ENCODE measurements at places on chromosomes 7 and 10.

DNA sequence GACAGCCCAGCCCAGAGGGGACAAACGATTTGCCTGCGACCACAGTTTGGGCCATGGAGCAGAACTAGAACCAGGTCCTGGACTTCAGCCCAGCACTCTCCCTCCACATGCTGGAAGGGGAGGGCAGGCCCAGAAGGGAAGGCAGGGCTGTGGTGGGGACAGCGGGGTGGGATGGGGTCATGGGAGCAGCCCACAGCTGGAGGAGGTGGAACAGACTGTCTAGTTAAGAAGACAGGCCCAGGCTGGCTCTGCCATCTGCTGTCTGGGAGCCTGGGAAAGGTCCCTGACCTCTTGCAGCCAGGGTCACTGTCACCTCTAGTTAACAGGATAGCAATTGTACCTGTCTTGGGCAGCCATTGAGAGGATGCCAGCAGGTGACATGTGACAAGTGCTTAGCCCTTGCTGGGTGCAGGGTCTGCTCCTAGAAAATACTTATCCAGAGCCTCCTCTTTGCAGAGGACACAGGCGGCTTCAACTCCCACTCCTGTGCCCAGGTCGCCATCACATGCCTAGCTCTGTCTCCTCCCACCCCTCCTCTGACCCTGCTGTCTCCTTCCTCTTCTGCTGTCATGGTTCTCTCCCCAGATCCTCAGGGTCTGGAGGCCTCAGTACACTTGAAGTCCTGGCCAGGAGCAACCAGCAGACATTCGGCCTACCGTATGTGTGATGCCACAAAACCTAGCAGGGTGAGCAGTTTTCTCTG, 37.0 kb upstream of the CHST15 start:
- no peak for DNase-seq

GRCh38 chr10:52257692-52258075, 56.4 kb upstream of the DKK1 start:
- no peak for DNase-seq

- DNase-seq, result no peak
These were observed 466.1 kb upstream of the FOXK1 start for GRCh38 chr7:4216016-4216415.

DNA sequence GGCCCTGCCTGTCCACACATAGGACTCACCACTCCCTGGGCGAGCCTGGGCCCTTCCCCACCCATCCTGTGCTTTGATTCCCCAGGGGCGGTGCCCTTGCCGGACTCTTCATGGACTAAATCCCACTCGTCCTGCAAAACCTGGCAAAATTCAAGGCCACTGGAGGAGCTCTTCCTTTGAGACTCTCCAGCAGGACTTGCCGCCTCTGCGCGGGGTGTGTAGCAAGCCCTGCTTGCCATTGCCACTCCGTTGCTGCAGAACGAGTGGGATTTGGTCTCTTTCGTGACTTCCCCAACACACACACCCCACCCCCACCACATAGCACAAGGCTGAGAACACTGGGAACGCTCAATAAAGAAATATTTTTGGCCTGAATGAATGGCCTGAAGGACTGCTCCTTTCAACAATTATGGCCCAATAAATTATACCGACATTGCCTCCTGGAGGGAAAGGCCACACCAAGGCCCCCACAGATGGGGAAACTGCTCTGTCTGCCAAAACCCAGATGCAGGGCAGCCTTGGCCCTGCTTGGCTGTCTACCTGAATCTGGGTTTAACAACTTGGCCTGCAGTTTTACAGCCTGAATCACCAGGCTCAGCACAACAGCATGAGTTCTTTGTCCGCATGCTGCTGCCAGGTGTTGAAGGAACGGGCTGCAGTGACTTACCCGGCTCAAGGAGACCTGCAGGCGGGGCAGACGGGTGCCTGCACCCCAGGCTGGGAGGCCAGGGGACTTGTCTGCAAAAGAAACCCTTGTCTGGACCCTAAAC, 72.8 kb upstream of the KAT6B start:
- DNase-seq, result no peak

DNA sequence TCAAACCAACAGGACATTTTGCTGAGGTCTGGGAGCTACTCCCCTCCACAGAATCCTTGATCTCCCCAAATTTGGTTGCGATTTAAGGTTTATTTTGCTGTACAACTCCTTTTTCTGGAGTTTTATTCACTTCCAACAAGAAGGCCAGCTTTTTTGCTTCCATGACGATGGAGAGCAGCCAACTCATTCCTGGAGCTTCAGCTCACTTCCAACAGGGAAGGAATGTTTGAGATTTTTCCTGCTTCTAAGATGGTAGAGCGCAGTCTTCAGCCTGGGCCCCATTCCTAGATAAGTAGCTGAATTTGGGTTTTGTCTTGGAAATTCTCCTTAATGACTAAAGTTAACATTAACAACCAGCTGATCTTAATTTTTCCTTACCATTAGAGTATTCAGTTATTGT, 30.9 kb upstream of the CREB3L2 start:
- no peak for DNase-seq

DNA sequence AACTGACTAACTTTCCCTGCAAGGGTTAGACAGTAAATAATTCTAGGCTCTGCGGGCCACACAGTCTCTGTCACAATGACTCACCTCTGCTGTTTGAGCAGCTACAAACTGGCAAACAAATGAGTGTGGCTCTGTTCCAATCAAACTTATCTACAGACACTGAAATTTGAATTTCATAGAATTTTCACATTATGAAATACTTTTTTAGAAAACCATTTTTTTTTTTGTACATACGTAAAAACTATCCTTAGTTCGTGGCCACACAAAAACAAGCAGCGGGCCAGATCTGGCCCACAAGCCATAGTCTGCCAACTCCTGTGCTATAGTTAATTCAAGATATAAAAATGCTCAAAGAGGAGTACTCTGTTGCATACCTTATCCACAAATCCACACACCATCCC, 32.6 kb downstream of the PIP4K2A start:
- DNase-seq, result peak; percentile 53

DNA sequence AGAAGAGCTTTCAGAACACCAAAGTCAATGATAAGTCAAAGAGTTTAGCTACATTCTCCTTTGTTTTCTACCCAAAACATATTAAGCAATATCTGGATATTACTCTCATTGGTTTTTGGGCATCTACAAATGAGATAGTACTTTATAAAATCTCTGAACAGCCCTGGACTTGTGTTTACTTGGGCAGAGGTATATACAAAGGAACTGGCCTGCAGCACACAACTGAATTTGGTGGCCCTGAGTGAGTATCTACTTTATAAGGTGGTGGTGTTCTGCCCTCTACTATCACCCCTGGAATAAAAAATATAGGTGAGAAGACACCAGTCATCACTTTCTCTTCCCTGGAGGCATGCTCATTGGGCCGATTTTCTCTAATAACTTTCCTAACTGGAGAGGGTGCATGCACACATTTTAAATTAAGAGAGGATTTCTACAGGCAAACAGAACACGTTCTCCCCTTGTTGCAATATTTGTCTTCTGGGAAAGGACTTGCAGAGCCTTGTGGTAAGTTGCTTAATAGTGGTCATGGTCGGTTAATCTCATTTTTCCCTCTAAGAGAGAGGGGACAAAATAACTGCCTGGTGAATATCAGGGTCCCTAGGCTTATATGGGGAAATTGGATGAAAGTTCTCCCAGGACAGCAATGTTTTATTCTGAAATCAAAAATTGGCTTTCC, 41.1 kb downstream of the OTUD1 start:
- DNase-seq, result no peak

GRCh38 chr7:82183634-82184033, 259.9 kb downstream of the CACNA2D1 start:
- DNase-seq, result no peak

DNA sequence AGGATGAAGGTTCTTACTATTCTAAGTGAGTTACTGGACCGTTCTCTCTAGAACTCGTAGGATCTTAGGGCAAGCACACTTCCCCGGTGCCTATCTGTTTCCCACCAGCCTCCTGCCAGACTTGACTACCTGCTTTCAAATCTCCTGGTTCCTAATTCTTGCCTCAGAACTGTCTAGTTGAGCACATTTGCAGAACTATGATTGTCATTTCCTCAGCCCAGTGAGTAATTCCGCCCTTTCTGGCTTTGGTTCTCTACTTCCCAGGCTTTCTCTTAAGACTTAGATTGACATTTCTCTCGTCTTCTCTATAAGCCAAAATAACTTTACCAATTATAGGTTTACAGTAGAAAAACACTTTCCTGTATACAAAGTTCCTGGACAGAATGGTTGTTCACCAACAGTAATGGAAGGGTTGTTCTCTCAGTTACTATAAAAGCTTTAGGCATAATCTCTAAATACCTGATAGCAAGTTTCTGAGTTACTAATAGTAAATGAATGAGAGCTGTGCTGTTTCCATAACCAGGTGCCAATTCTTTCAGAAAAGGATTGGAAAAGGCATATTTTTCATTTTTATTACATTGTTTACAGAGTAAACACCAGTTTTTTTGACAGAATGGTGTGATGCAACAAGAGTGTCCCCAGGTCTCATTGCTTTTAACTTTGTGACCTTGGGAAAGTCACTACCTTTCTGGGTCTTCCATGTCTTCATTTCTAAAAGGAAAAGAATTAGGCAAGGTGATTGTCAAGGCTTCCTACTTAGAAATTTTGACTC, 41.1 kb downstream of the PLEKHA8 start:
- no peak for DNase-seq

DNA sequence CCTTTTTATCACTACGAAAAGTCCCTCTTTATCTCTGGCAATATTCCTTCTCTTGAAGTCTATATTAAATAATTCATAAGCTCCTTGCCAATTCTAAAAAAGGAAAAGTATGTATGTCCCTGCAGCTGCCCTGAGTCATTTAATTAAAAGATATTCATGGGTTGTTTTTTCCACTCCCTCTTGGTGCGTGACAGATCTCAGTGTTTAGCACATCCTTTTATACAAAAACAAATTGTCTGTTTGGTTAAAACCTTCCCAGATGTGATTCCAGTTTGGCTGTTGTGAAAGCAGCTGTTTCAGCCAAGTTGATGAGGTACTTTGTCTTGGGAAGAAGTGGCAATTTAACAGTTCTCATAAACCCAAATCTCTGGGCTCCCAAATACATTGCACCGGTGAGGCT, 33.8 kb upstream of the PRLHR start:
- DNase-seq, result no peak

DNA sequence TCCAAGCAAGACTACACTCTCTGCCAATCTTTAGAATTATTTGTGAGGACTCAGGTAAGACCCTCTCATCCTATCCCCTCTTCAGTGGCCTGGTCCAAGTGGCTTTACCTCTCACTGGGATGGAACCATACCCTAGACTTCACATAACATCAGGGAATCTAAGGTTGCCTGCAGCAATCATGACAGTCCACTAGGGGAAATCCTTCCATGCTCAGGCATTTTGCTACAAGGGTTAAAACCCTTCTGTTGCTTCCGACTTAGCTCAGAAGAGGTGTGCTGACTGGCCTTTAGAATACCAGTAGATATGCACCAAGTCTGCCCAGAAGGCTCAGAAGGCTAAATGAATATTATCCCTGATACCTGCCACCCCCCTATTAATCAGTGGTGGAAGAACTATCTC, 24.9 kb upstream of the NPS start:
- DNase-seq, result no peak

DNA sequence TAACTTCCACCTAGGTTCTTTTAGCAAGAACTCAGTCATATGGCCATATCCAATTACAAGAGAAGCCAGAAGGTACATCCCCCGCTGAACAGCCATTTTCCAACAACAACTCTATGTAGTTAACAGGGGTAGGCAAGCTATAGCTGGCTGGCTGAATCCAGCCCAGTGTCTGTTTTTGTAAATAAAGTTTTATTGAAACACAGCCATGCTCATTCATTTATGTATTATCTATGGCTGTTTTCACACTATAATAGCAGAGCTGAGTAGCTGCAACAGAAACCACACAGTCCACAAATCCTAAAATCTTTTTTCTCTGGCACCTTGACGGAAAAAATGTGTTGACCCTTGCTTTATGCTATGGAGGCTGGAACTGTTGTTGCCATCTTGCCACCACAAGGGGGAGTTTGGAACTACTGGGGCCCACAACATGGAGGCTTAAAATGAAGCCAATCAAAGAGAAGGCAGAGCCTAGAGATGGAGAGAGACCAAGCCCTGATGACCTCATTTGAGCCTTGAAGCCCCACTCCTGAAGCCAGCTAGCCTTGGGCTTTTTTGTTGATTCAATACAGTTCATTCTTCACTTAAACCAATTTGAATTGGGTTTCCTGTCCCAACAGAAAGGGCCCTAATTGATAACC, 33.3 kb upstream of the XPNPEP1 start:
- DNase-seq, result no peak

DNA sequence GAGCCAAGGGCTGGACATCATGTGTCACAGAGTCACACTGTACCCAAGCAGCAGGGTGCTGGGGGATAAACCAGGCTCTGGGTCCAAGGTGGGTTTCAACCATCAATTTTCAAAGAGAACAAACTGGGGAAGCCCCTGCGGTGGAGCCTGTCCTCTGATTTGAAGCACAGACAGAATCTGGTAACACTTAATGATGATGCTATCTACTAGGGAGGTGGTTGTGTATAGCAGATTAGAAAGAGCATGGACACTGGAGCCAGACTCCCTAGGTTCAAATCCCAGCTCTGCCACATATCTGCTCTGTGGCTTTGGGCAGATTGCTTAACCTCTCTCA, 204.9 kb upstream of the ZMIZ1 start:
- no peak for DNase-seq

GRCh38 chr10:101693651-101693977, 1.4 kb downstream of the FBXW4 start:
- DNase-seq, result no peak

GRCh38 chr10:32050177-32050576, 6.0 kb downstream of the KIF5B start:
- DNase-seq, result no peak

DNA sequence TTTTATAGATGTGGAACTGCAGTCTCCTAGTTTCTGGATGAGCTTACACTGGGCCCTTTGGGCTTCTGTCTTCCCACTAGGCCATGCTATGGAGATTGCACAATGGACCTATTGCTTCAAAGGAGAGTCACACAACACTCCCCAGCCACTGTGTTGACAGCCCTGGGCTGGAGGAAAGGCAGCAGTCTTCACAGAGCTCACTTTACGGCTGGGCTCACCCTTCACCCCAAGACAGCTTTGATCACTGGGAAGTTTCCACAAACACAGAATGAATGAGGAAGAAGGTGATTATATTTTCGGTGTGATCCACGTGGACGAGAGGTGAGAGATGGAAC, 92.7 kb upstream of the GDF10 start:
- DNase-seq, result no peak

- DNase-seq, result no peak
These were observed 302.0 kb downstream of the ETV1 start for GRCh38 chr7:13687500-13687899.
